Heart right ventricle (tissue), 16 donors: ENCODE measurements at places on chromosomes 3 and 15. TPM values are rescaled to one million over a fixed set of nuclear protein-coding genes. Genes with fewer than 3 reads are reported as not detected.

DNA sequence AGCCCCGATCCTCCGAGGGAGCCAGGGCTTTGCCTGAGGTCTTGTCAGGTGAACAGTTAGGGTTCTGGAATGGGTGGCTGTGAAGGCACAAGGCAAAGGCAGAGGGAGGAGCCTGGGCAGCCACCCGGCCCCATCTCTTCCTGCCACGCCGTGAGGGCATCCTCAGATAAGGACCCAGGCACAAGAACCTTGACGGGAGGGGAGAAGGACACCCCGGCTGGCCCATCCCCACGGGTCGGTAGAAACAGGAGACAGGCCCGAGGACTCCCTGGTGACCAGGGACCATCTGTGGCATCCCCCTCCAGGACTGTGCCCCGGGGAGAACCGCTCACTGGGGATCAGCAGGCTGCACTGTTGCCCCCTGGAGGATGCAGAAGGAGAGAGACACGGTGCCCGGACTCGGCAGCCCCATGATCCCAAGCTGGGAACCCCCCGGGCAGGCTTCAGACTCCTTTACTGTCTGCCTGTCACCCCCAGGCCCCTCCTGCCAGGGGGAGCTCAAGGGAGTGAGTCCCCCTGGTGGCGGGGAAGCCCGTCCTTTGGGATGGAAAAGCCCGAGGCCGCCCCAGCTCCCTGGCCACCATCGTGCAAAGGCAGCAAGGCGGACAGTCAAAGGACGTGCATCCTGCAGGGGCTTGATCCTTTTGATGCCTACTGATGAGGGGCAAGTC, 12.3 kb upstream of the PCSK6 start:
- H3K27me3 ChIP-seq: no peaks in the 10 kb centered on the region
- H3K4me1 ChIP-seq: peaks cover 15% of the 10 kb centered on the region
- no peak for DNase-seq
- no peak overlapping the region for H3K4me3 ChIP-seq

DNA sequence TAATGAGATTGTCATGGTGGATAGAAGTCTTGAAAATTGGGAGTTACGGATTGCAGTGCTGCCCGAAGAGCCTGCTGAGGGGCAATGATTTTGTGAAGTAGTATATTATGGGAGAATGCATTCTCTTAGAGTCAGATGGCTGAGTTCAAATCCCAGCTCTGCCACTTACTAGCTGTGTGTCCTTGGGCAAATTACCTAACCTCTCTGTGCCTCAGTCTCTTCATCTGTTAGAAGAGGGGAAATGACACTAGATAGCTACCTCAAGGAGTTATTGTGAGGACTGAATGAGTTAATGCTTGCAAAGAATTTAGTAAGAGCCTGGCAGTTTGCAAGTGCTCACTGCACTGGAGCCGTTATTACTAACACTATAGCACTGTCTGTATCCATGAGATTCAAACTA, 15.4 kb downstream of the FGD5 start:
- H3K4me1 ChIP-seq: peaks cover 95% of the 10 kb centered on the region
- DNase-seq: no peak
- H3K4me3 ChIP-seq: no peak overlapping the region
- no peaks in the 10 kb centered on the region for H3K27me3 ChIP-seq

DNA sequence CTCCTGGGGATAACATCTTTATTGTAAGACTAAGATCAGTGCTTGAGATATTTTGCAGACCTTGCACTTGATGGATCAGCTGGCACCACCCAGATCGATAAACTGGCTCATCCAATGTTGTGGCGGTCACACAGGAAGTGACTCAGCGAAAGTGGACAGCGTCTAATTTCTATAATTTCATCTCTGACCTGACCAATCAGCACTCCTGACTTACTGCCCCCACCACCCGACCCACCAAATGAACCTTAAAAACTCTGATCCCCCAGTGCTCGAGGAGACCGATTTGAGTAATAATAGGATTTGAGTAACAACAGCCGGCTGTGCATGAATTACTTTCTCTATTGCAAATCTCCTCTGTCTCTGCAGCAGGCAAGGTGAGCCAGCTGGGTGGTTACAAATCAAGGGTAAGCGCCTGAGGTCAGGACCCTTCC, 62.7 kb upstream of the RNU6-1 start:
- H3K4me1 ChIP-seq: no peaks in the 10 kb centered on the region
- DNase-seq: no peak
- no peak overlapping the region for H3K27ac ChIP-seq
- no peaks in the 10 kb centered on the region for H3K36me3 ChIP-seq

- H3K4me3 ChIP-seq: no peak overlapping the region
- H3K36me3 ChIP-seq: no peaks in the 10 kb centered on the region
- no peaks in the 10 kb centered on the region for H3K4me1 ChIP-seq
- DNase-seq: peak; percentile 4
- H3K27ac ChIP-seq: no peak overlapping the region
- H3K27me3 ChIP-seq: no peaks in the 10 kb centered on the region
These were observed 15.3 kb upstream of the UNC13C start for GRCh38 chr15:53962646-53963561.

DNA sequence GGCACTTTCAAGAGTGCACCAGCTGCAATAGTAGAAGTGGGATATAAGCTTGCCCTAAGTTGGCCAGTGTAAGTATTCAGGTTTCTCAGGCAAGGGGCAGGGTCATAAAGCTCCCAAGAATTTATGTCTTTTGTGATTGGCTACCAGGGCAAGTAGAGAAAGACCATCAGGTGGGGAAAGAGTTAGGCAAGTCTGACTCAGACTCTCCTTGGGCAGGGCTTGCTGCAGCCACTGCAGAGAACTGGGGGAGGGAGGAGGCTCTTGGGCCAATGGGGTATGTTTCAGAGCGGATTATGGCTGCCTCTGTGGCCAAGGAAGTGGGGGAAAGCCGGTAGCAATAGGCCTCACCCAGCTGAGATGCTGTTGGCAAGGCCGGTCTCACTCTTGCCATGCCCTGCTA, 44.6 kb upstream of the SLC25A36 start:
- no peak for DNase-seq
- no peaks in the 10 kb centered on the region for H3K36me3 ChIP-seq
- no peak overlapping the region for H3K4me3 ChIP-seq
- no peak overlapping the region for H3K27ac ChIP-seq
- no peaks in the 10 kb centered on the region for H3K27me3 ChIP-seq

ABHD10 gene
- total RNA-seq: 49.3 TPM

GRCh38 chr15:80660119-80660518, 35.0 kb upstream of the ABHD17C start:
- H3K4me1 ChIP-seq: no peaks in the 10 kb centered on the region
- no peak overlapping the region for H3K4me3 ChIP-seq
- no peaks in the 10 kb centered on the region for H3K27me3 ChIP-seq

- H3K27me3 ChIP-seq: no peaks in the 10 kb centered on the region
- no peaks in the 10 kb centered on the region for H3K4me1 ChIP-seq
- no peak overlapping the region for H3K27ac ChIP-seq
- DNase-seq: no peak
These were observed 8.9 kb upstream of the MYLK start for GRCh38 chr3:123893012-123893411.

FBXW12 gene
- total RNA-seq: not detected

DNA sequence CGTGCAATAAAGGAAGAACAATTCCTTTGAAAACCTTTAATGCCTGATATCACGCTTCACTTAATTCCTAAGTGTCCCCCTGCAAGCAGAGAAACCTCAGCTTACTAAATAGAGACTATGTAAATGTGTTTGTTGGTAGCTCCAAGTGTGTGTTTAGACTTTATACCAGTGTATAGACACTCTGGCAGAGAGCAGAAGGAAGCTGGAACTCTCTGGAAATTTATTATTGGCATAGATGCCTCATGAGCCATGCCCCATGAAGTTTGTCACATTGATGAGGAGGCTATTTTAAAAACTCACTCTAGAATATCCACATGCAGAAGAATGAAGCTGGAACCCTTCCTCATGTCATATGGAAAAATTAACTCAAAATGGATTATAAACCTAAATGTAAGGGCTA, 99.9 kb downstream of the THRB start:
- H3K27ac ChIP-seq: no peak overlapping the region
- DNase-seq: no peak
- H3K4me3 ChIP-seq: no peak overlapping the region
- no peaks in the 10 kb centered on the region for H3K4me1 ChIP-seq
- no peaks in the 10 kb centered on the region for H3K36me3 ChIP-seq
- H3K27me3 ChIP-seq: no peaks in the 10 kb centered on the region

HEMK1 gene
- 12.1 TPM for total RNA-seq

- no peaks in the 10 kb centered on the region for H3K27me3 ChIP-seq
- DNase-seq: no peak
- H3K36me3 ChIP-seq: no peaks in the 10 kb centered on the region
- peaks cover 89% of the 10 kb centered on the region for H3K4me1 ChIP-seq
These were observed 59.6 kb downstream of the ABTB1 start for GRCh38 chr3:127732303-127732702.

DNA sequence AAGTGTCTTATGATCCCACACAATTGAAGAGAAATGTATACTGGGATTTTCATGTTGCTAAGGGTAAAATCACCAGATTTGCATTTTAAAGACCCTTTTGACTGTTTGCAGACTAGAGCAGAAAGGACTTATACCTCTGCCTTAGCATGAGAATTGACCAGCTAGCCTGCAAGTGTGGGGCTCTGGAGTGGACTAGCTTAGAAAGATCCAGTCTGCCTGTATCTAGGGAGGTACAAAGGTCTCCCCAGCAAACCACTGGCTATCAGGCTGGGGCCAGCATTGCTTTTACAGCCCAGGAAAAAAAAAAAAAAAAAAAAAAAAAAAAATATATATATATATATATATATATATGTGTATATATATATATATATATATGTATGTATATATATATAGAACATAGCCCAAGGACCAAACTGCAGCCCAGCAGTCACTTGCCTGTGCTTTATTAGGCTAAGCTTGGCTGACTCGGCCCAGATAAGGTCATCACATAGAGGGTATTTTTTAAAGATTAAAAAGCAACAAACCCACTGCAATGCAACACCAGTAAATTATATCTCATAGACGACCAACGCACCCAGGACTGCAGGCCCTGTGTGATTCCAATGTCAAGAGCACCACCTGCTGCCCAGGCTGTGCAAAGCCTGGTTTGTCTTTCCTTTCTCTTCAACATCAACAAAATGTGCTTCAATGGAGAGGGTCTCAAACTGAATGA, 63.7 kb downstream of the DCLK3 start:
- H3K27me3 ChIP-seq: no peaks in the 10 kb centered on the region
- H3K36me3 ChIP-seq: no peaks in the 10 kb centered on the region
- no peak overlapping the region for H3K4me3 ChIP-seq
- H3K4me1 ChIP-seq: no peaks in the 10 kb centered on the region
- no peak overlapping the region for H3K27ac ChIP-seq
- peak; percentile 16 for DNase-seq

DNA sequence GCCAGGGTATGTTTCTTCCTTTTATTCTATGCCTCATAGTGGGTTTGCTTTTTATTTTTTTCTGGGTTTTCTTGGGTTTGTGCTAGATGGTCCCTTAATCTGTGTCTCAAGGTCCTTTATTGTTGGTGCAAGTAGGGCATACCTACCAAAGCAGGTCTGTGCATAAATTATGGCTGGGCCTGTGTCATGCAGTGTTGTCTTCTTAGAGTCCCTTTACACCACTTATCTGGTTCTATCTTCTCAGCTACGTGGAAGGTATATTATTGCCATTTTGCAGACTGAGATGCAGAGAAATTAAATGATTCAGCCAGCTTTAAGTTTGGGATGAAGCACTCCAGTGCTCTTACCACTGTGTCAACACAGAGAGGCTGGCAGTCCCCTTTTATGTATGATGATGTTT, 293.5 kb upstream of the SOX2 start:
- no peak overlapping the region for H3K27ac ChIP-seq
- no peaks in the 10 kb centered on the region for H3K36me3 ChIP-seq
- no peaks in the 10 kb centered on the region for H3K27me3 ChIP-seq

- H3K4me1 ChIP-seq: no peaks in the 10 kb centered on the region
- no peaks in the 10 kb centered on the region for H3K27me3 ChIP-seq
- H3K27ac ChIP-seq: no peak overlapping the region
- H3K4me3 ChIP-seq: no peak overlapping the region
These were observed 58.7 kb upstream of the BCHE start for GRCh38 chr3:165895919-165896318.

DNA sequence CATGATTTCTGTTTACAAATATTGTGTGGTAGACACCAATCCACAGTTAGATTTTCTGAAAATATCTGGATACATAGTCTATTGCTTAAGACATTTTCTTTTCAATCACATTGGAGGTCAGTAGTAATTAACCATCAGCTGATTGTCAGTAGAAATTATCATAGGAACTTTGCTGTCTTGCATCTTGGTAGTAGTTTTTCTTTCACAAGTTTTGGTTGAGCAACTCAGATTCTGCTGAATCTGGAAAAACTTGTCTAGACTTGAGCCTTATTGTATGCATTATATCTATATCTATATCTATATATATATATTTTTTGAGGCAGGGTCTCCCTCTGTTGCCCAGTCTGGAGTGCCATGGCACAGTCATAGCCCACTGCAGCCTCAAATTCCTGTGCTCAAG, 4.0 kb downstream of the RAB11A start:
- no peak for DNase-seq
- H3K36me3 ChIP-seq: peaks cover 42% of the 10 kb centered on the region
- H3K4me1 ChIP-seq: peaks cover 53% of the 10 kb centered on the region
- no peak overlapping the region for H3K4me3 ChIP-seq
- H3K27me3 ChIP-seq: no peaks in the 10 kb centered on the region

GOLGA8F gene
- not detected for total RNA-seq

GRCh38 chr3:15743587-15744009, 54.2 kb downstream of the ANKRD28 start:
- H3K27ac ChIP-seq: no peak overlapping the region
- H3K4me3 ChIP-seq: no peak overlapping the region
- H3K36me3 ChIP-seq: no peaks in the 10 kb centered on the region
- no peaks in the 10 kb centered on the region for H3K4me1 ChIP-seq
- H3K27me3 ChIP-seq: no peaks in the 10 kb centered on the region
- DNase-seq: no peak

DNA sequence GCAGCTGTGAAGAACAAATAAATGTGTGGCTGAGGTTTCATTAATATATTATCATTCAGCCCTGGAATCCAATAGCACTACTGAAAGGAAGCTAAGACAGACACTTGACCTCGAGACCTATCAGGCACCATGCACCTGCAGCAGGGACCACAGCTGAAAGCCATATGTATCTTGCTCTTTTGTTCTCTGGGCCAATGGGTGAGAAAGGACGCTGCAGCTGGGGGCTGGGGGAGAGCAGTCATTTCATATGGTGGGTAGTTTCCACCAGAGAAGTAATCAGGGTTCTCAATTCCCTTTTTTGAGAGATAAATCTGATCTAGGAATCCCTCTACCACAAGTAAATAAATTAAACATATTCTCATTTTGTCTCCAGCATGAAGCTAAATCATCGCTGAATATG, 225.6 kb upstream of the STRIT1 start:
- H3K4me1 ChIP-seq: no peaks in the 10 kb centered on the region
- H3K27me3 ChIP-seq: no peaks in the 10 kb centered on the region
- H3K4me3 ChIP-seq: no peak overlapping the region
- no peak for DNase-seq
- H3K36me3 ChIP-seq: no peaks in the 10 kb centered on the region
